ENCODE measurements at places on chromosomes 5 and 9.

DNA sequence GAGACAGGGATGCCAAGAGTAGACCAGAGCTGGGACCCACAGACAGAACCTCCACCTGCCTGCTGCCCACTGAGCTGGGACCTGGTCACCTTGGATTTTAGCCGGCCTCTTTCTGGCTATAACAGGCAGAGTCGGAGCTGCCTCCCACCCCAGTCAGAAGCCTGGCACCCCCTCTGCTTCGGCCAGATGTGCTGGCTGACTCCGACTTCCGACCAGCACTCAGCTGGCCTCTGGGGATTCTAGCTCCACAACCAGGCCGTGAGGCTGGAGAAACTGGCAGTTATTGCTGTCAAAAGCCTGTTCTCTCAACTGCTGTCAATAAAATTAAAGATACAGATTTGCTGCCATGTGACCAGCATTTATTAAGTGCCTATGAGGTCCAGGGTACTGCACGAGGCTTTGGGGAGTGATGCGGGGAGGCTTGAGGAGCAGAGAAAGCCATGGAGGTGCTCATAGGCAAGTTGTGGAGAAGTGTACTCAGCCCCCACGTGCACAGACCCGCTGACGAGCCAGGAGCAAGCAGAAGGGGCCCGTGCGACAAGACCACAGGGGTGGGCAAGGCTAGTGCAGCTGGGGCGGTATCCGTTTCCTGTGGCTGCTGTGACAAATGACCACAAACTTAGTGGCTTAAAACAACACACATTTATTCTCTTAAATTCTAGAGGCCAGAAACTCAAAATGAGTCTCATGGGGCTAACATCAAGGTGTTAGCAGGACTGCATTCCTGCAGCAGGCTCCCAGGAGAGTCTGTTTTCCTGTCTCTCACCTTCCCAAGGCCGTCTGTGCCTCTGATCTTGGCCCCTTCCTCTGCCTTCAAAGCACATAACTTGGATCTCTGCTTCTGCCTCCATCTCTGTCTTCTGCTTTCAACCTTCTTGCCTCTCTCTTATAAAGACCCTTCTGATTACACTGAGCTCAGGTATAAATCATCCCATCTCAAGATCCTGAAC, 13.1 kb downstream of the GFI1B start:
- no peak for DNase-seq

DNA sequence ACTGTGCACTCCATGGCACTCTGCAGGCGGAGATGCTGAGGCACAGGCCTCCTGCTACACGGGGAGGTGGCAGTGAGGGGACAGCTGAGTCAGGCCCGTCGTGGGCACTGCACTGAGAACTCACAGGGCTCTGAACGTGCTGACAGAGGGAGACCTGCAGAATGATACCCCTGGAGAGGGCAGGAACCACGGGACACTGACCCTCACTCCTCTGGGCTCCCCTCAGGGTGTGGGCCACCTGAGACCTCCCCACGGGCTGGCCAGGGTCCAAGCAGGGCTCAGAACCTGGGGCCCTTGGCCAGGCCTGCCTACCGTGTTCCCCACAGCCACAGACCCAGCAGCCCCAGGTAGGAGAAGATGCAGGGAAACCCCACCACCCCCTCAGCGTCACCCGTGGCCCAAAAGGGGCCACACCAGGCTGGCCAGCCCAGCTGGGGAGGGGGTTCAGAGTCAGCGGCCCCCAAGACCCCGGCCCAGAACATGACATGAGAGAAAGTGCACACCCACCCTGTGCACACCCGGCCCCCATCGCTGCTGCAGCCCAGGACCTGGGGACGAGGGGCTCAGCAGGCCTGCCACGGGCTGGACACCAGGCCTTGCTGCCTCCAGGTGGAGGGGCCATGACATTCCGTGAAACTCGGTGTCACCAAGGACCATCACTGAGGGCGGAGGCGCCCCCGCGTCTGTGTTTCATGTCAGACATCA, 30.9 kb downstream of the GLT6D1 start:
- no peak for DNase-seq

- no peak for DNase-seq
Observed at GRCh38 chr5:150230842-150231241, 41.0 kb downstream of the SLC6A7 start.

GRCh38 chr5:102089883-102090282, 206.2 kb downstream of the SLCO4C1 start:
- DNase-seq, result no peak

GRCh38 chr9:93177676-93178075, 6.3 kb upstream of the WNK2 start:
- no peak for DNase-seq

GRCh38 chr5:52807723-52808122, 20.0 kb downstream of the ITGA1 start:
- no peak for DNase-seq

GRCh38 chr5:7867260-7867659, 1.6 kb downstream of the FASTKD3 start:
- DNase-seq, result no peak

DNA sequence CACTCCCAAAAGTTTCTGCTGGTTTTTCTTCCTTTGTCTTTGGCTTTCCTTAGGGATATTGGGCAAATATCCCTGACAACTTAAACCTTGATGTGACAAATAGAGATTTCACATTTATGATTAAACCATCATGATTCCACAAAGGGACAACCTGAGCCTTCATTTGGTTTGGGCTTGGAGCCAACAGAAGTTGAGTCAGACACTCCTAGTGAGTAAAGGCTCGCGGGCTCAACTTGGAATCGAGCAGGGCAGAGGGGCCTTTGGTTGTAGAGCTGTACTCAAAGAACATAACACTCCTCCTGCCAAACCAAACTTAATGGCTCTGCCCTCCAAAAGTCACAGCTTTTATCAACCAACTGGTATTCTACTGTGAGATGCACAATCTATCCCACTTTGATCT, 290.2 kb upstream of the MAP3K1 start:
- DNase-seq, result no peak

DNA sequence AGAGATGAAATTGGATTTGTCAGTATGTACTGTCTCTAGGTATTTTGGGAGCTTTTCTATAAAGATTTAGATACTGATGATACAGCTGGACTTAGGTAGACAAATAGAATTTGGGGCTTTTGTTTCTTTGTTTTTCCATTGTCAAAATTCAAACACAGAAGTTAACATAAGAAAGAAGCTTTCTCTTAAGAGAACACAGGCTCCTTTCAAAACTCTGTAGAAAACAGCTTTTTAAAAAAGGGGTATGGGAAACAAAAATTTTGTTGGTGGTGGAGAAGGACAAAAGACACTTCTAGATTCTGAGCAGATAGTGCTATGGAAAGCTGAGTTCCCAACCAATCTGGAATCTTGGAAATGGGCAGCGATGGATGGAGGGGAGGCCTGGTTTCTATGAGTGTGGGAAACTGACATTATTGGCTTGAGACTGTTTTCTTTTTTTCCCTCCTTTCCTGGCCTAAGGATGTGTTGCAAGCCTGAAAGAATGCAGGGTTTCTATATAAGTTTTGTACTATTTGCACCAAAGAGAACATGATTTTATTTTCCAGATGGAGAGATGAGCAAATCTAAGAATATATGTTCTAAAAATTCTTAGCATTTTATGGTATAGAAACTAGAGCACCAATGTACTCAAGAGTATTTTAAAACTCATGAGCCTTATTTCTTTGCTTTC, 240.0 kb downstream of the PRR16 start:
- DNase-seq, result no peak

DNA sequence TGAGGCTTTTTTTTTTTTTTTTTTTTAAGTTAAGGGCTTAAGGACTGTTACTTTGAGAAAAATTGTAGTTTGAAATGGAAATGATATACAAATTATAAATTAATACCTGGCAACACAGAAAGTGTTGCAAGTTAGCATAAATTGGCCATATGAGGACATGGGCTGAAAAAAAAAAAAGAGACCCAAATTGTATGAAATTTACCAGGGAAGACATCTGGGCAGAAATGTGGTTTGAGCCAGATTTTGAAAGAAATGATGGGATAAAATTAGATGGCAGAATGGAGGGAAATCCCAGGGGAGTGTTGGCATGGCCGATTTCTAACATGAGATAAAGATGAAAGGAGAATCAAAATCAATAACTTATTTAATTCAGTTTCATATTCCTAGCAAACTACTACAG, 472.1 kb downstream of the CTNND2 start:
- no peak for DNase-seq

DNA sequence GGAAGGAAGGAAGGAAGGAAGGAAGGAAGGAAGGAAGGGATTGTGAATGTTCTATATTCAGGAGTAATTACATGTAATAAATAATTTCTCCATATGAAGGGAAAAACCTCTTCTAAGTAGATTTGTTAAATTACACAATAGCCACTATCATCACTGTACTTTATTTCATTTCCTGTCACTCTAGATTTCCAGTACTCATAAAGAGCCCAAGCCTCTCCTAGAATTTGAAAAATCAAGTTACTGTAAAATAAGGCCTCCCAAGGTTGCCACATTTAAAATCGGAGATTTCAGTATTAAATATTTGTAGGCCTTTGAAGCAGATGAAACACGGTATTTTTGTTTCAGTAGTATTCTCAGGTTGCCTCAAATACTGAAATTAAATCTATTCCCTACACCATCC, 499.0 kb downstream of the CDH10 start:
- DNase-seq, result no peak

- no peak for DNase-seq
Observed at GRCh38 chr9:21800931-21801682, 1.3 kb upstream of the MTAP start.

DNA sequence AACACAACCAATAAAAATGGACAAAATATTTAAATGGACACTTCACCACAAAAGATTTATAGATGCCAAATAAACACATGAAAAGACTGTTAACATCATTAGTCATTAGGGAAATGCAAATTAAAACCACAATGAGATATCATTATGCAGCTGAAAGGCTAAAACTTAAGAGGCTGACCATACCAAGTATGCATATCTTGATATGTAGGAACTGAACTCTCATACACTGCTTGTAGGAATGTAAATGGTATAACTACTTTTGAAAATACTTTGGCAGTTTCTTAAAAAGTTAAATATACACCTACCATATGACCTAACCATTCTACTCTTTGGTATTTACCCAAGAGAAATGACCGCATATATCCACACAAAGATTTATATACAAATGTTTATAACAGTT, 13.6 kb upstream of the ADAMTS12 start:
- DNase-seq, result no peak

GRCh38 chr5:66929995-66930394, 266.6 kb downstream of the CD180 start:
- no peak for DNase-seq

DNA sequence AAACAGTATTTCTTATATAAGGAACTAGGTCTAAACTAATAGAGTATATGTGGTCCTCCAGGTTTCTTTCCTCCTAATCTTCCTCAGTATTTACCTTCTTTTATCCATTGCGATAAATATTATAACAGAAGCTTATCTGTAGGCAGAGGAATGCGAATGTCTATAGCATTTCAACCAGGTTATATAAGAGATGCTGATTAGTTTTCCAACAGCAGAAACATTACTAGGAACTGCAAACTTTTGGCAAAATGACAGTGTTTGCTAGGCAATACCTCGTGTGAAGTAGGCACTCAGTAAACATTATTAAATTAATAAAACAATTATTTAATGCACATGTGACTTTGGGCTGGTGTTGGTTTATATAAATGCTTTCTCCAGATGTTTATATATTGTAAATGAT, 206.5 kb downstream of the GABRB2 start:
- DNase-seq, result no peak

DNA sequence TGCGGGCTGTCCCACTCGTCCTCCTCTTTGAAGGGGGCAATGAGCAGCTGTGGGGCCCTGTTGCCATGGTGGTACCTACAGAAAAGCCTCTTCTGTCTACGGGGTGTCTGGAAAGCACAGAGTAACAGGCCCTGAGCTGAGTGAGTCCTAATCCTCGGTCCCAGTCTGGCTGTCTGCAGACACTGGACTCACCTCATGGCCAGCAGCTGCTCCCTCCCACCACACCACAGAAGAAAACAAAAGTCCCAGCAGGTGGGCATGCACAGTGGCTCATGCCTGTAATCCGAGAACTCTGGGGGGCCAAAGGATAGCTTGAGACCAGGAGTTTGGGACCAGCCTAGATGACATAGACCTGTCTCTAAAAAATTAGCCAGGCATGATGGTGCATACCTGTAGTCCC, 19.9 kb downstream of the P4HA2 start:
- no peak for DNase-seq

DNA sequence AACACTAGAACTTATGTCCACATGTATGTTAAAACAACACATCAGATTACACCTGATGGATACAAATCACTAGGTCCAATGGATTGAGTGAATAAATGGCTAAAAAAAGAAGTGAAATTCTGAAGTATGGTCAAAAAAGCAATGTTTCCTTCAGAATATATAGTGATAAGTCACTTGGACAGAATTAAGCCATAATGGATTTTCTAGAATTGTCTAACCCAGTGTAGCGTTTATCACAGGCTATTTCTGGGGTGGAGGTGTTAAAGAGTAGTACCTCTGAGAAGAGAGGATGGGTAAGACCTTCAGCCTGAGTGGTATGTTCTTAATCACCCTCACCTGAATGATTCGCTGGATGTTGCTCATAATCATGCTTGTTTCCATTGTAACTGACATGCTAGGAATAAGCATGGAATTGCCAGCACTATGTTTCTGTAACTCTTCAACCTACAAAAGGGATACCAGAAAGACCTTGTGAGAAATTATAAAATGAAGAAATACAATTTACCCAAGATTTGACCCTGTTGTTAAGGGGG, 33.2 kb downstream of the SLC31A2 start:
- no peak for DNase-seq

- DNase-seq, result no peak
Observed at GRCh38 chr5:147309621-147310020, 74.8 kb downstream of the STK32A start.

GRCh38 chr9:35646153-35646532, 4.6 kb downstream of the SIT1 start:
- no peak for DNase-seq

DNA sequence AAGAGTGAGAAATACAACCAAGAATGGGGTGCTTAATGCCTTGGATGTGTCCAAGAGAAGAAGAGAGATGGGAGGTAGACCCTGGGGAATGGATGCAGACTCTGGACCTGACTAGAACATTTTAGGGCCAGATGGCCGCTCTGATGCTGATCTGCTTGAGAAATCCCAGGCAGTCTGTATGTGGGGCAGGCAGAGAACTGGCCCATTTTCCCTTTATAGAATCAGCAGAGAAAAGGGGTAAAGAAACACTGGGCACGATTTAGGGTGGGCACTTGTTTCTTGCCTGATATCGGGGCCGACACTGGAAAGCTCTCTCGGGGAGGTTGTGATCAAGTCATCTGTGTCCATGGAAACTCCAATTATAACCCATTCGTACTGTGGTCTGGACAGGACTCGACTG, 118.5 kb upstream of the FSTL4 start:
- no peak for DNase-seq

DNA sequence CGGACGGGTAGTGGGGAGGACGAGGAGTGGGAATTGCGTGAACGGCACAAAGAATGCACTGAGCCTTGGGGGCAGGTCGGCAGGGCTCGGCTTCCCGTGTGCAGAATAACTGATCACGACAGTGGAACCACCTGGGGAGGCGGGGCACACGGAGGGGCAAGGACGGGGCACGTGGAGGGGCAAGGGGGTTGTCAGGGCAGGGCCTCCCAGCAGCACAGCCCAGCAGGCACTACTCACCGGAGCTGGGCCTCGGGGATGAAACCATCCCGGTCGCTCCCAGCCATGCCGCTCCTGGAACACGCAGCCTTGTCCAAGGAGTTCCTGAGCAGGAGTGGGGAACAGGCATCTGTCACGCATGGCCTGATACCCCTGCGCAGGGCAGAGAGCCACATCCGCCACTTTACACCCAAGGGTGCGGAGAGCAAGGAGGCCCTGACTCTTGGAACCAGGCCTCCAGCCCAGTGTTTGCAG, 33.4 kb downstream of the SARDH start:
- DNase-seq, result no peak

GRCh38 chr5:135975122-135975521, 20.3 kb upstream of the LECT2 start:
- no peak for DNase-seq

All from stimulated activated CD4-positive, alpha-beta T cell treated with anti-CD3 and anti-CD28 coated beads, TNF-alpha, amount 100 ng/mL, for 24 hours (primary cell).